Vagina (tissue), 2 donors: ENCODE measurements at places on chromosomes 4 and X.

DNA sequence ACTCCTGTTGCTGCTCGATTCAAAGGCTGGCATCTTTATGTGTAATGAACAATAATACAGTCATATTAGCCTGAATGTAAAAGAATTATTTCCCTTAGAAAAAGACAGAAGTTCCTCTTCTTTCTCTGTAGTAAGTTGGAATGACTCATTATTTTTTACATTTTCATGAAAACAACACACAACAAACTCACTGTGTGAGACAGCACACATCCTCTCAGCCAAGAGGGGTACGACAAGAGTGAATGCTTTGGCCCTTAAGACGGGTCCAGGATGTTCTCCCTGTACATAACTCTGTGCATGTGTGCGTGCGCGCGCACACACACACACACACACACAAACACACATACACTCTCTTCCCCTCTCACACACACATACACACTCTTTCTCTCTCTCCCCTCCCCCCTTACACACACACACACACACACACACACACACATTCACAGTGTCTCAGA, 72.8 kb downstream of the MANBA start:
- no peak for DNase-seq

- no peak for DNase-seq
These were observed 20.5 kb upstream of the ZNF81 start for GRCh38 chrX:47815901-47816845.

GRCh38 chr4:89299153-89299791, 8.3 kb downstream of the GPRIN3 start:
- no peak for DNase-seq

DNA sequence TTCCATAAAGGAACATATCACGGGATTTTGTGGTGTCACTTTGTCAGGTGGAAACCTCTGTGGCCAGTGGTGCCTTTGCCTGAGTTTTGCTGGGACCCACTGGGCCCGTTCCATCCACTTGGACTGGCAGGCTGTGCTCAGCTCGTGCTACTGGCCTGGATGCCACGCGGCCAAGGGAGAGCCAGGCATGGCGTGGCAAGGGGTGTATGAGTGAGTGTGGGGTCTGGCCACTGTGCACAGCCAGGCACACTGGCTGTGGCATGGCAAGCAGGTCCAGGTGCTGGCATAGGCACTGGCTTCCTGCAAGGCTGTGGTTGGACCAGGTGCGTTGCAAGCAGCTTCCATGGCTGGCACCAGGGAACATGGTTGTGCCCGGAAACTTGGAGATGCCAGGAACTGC, 60.8 kb downstream of the TBCK start:
- DNase-seq: no peak

DNA sequence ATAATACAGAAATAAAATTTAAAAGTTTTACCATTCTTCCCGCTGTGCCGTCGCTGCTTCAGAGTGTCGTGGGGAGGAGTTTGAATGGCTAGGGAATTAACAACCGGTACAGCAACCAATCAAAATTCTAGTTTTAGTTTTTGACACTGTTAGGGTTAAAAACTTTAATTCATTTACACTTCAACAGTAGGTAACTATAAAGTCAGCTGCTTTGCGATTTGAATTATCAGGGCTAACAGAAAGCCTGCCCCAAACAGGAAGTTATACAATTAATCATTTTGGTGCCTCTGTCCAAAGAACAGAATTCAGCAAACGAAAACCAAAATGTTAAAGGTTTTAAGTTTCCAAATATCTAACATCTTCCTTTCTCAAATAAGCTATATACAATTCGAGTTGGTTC, 2.3 kb downstream of the HNRNPD start:
- no peak for DNase-seq

DNA sequence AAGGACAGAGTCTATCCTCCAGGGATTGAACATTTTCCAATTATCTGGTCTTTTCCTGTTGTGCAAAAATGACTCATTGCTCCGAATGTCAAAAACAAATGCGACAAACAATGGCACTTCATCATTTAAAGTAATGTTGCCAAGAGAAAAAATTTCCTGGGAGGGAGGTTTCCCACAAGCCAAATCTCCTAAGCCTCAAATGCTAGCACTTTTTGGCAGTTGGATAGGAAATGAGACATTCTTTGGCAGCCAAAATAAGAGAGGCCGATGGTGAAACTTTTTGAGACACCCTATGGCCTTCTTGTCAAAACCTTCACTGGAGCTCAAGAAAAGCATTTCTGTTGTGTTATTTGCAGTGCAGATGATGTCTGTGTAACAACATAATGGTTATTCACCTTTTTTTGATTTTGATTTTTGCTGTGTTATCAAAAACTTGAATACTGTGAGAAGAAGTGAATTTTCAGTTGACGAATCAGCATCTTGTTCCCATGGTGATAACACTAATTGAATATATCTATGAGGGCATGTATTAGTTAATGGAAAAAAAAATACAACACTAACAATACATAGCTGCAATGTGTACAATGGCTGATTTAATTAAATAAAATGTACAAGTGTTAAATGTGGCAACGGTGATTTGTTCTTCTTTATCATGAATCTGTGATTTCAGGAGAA, 333.8 kb downstream of the ANK2 start:
- DNase-seq: no peak

GRCh38 chrX:38859602-38860001, 58.3 kb downstream of the MID1IP1 start:
- no peak for DNase-seq

DNA sequence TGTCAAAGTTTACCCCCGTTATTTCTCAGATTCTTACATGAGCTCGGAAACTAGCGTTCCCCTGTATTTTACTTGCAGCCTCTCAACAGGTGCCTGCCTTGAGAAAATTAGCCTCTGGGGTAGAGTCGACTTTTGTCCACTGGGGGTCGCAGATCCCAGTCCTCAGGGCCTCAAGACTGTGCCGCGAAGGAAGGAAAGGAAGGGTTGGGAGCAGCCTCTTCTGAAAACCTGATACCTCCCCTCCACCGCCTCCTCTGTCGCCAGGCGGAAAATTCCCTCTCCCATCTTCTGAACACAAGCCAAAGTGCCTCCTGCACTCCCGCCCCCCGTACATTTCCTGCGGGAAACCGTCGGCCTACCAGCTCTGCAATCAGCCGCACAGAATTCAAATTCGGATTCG, 44.4 kb upstream of the TMSB15B start:
- DNase-seq: no peak
